HT1080 (cell line): ENCODE measurements at places on chromosomes 6 and 20. TPM values are rescaled to one million over a fixed set of nuclear protein-coding genes. Genes with fewer than 3 reads are reported as not detected.

DNA sequence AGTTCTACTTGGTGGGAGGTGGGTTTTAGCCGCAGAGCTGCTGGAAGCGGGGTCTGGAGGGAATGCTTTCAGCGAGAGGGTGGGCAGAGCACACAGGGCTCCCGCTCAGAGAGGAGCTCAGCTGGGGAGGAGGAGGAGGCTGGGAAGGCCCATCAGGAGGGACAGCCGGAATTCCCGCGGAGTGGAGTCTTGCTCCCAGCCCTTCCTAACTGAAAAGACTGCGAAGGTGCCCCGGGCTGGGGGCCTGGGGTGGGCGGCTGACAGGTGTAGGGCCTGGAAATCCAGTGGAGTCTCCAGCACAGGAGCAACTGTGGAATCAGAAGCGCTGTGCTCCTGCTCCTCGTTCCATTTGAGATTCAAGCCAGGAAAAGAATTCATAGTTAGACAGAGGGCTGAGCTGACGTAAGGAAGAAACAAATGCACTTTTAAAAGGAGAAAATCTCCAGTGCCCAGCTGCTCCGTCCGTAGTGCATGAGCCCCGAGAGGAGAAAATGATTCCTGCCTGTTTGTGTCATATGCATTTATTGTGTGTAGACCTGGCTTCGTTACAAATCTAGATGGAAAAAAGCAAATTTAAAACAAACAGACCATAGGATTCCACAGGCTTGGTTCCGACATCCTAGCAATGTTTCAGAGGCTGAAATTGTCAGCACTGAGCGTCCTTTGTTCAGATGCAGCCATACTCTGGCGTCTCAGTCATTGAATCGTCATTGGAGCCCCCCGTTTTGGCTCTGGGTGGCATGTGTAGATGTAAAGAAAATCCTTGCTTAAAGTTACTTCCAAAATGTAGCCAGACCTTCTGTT, 197.7 kb downstream of the SMOC2 start:
- DNase-seq, result no peak

GRCh38 chr6:116108836-116109235, 8.2 kb downstream of the NT5DC1 start:
- no peak for DNase-seq

- no peak for DNase-seq
Observed at GRCh38 chr20:13219327-13220193, 1.5 kb upstream of the ISM1 start.

DNA sequence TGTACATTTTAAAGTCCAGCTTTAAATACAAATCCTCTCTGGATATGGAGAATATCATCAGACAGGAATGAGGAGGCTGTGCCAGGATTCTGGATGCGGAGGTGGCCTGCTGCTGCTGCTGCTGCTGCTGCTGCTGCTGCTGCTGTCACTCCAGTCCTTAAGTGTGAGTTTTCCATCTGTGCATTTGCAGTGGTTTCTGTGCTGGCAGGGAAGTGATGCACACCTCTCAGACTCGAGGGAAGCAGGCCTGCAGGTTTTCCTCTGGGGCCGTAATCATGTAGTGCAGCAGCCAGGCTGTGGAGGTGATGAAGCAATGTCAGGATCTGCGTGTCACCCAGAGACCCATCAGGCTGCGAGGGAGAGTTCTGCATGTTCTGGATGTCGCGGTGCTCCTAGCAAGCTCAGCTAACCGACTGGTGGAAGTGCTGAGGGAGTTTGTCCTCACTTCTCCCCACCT, 32.0 kb downstream of the CFAP61 start:
- no peak for DNase-seq

GRCh38 chr6:40671694-40672050, 84.5 kb upstream of the LRFN2 start:
- no peak for DNase-seq

DNA sequence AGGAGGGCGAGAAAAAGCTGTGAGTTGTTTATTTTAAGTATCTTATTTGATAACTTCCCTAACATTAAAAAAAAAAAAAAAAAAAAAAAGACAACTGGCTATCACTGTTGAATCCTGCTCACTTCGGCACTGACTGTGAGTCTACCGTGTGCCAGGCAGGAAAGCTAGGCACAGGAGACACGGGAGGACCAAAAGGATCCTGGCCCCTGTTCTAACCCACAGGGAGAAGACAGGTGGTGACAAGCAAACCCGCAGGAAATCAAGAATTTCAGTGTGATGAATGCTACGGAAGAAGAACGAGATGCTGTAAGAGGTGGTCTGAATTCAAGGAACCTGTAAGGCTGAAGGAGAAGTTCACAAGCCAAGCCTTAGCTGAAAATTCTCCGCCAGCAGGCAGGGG, 94.7 kb upstream of the NFATC2 start:
- DNase-seq, result no peak

GRCh38 chr6:108968325-108969316, 120.4 kb downstream of the ARMC2 start:
- no peak for DNase-seq

- DNase-seq, result no peak
Observed at GRCh38 chr20:34243377-34243776, 2.2 kb downstream of the ASIP start.

- DNase-seq, result no peak
Observed at GRCh38 chr6:148087659-148088058, 255.0 kb upstream of the SASH1 start.

- DNase-seq, result no peak
Observed at GRCh38 chr6:135657207-135657606, 159.7 kb upstream of the AHI1 start.

Gene TRIM31
- 0.03 TPM in 1 of 2 replicates, not detected in the other for total RNA-seq

Gene POM121L2
- total RNA-seq, result not detected in 2 replicates

Gene PNPLA1
- total RNA-seq, result 0.03 TPM in 1 of 2 replicates, not detected in the other

Gene VSX1
- not detected in 2 replicates for total RNA-seq

Gene ROMO1
- total RNA-seq, result 213 and 561 TPM in 2 replicates

Gene CPXM1
- total RNA-seq, result not detected in 2 replicates

Gene ZNF334
- total RNA-seq, result not detected in 2 replicates
